ENCODE measurements at places on chromosomes 7 and 10. TPM values are rescaled to one million over a fixed set of nuclear protein-coding genes. Genes with fewer than 3 reads are reported as not detected.

Gene MET
- total RNA-seq = 1.7 TPM

Gene FGFBP3
- 22.1 TPM for total RNA-seq

Gene INSIG1
- total RNA-seq = 70.1 TPM

Gene TPST1
- 53.6 TPM for total RNA-seq

Gene IQUB
- 2.0 TPM for total RNA-seq

Gene RET
- total RNA-seq = 2.2 TPM

Gene GRID1
- 8.6 TPM for total RNA-seq

Gene ZNF804B
- 4.7 TPM for total RNA-seq

Gene AOC1
- not detected for total RNA-seq

Gene TMEM139
- not detected for total RNA-seq

Gene WNT16
- total RNA-seq = 0.74 TPM

Gene ANKRD30A
- total RNA-seq = not detected

Gene CFAP70
- 0.49 TPM for total RNA-seq

Gene VAX1
- 1.7 TPM for total RNA-seq

Gene SHTN1
- 78.2 TPM for total RNA-seq

Gene NPSR1
- not detected for total RNA-seq

Data from temporal lobe (tissue), 4 donors.